ENCODE measurements at places on chromosomes 13 and 19.
A peak's percentile ranks its signal among the peaks of the same experiment; 100 is the strongest.

GRCh38 chr19:29687897-29688728, 22.9 kb downstream of the PLEKHF1 start:
- DNase-seq, result no peak

DNA sequence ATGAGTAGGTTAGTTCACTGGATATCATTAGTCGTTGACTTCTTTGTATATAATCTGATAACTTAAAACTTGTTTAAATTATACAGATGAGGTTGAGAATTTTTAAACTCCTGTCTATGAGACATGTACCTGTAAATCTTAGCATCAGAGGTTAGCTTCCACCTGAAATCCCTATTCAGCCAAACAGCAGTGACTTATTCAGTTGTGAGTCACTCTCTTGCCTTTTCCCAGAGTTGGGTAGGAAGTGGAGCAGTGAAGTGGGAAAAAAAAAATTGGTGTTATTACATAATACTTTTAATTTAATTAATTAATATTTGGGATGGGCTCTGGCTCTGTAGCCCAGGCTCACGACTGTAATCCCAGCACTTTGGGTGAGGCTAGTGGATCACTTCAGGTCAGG, 32.9 kb downstream of the ZNF701 start:
- no peak for DNase-seq

DNA sequence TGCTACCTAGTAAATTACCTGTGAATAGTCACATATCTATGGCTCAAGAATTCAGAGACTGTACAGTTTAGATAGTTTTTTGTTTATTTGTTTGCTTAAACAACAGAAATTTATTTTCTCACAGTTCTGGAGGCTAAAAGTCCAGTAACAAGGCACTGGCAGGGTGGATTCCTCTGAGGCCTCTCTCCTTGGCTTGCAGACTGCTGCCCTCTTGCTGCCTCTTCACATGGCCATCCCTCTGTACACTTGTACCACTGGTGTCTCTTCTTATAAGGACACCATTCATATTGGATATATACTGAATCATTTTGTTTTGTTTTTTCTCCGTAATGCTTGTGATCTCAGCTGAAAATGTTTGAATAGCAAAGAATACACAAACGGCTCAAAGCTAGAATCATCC, 56.4 kb upstream of the MIR17HG start:
- no peak for DNase-seq

GRCh38 chr19:4352701-4353121, 9.3 kb downstream of the MPND start:
- peak; percentile 68 for DNase-seq

- DNase-seq, result no peak
Measured at GRCh38 chr19:14830702-14831101, 4.3 kb downstream of the OR7A5 start.

DNA sequence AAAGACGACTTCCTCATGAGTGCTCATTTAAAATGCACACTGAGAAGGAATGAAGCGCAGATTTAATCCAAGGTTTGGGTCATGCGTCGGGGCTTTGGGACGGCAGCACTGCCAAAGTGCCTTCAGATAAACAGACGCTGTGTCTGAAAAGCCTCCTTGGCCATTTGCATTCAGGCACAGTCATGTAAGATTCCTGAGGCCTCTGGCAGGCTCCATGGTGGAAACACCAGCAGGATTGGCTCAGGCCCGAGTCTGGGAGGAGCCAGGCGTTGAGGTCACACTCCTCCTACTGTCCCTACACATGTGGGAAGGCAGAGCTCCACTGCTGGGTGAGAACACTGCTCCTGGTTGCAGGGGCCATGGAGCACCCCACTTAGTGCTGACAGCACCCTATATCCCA, 113.3 kb upstream of the KL start:
- no peak for DNase-seq

GRCh38 chr13:20704459-20705069, 1.1 kb downstream of the IL17D start:
- no peak for DNase-seq

DNA sequence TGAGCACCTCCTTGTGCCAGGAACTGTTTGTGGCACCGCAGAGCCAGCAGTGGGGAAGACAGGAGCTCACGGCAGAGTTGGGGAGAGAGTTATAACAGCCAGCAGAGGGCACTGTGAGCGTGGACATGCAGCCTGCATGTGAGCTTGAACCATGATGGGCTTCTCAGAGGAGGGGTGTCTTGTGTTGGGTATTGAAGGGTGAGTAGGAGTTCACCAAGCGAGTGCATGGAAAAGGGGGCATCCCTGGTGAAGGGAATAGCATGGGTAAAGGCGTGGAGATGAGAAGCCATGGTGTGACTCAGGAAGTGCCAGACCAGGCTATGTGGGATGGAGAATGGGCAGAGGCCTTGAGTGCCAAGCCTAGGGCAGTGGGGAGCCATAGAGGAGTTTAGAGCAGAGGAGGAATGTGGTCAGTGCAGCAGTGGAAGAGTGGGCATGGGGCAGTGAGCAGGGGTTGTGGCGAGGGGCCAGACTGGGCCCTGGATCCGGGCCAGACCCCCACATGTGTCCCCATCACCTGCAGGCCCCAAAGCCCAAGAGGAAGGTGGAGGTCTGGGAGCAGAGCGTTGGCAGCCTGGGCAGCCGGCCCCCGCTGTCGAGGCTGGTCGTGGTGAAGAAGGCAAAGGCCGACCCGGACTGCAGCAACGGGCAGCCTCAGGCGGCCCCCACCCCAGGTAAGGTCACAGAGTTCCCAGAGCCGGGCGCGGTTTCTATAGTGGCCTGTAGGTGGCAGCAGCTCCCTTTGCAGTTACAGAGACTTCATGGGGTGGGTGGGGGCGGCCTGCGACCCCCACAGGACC, 11.8 kb upstream of the SHD start:
- peak; percentile 63 for DNase-seq

DNA sequence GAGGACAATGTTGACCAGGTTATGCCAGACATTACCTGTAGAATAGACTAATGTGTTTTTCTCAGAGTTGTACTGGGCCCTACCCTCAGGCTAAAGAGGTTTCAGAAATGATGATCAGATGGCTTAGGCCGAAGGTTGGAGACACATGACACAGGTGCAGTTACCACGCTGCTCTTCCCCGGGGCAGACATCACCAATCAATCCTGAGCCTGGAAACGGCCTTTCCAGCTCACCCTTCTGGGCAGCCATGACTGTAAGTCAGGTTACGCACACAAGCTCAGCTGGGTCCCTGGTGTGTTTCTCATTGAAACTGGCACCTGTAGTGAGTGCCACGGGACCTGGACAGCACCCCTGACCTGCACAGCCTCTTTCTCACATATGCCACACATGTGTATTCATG, 299.3 kb downstream of the UQCRFS1 start:
- DNase-seq, result no peak

- DNase-seq, result no peak
Measured at GRCh38 chr19:33812388-33813330, 16.0 kb downstream of the KCTD15 start.

GRCh38 chr19:32357720-32358119, 12.3 kb downstream of the ZNF507 start:
- DNase-seq, result no peak

DNA sequence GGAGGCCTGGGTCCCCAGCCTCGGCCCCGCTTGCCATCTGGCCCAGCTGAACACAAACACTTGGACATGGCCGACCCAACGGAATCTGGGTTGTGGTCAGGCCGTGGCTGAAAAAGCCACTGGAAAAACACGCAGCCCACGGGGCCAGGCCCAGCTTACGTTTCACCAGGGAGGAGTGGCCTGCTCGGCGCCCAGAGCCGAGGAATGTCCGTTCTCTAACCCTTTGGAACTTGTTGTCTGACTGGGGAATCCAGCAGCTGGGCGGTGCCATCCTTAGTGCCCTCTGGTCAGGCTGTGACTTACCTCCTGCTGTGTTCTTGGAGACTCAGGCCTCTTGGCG, 13.8 kb downstream of the CILP2 start:
- no peak for DNase-seq

GRCh38 chr13:44170731-44171130, 202.9 kb upstream of the SERP2 start:
- no peak for DNase-seq

DNA sequence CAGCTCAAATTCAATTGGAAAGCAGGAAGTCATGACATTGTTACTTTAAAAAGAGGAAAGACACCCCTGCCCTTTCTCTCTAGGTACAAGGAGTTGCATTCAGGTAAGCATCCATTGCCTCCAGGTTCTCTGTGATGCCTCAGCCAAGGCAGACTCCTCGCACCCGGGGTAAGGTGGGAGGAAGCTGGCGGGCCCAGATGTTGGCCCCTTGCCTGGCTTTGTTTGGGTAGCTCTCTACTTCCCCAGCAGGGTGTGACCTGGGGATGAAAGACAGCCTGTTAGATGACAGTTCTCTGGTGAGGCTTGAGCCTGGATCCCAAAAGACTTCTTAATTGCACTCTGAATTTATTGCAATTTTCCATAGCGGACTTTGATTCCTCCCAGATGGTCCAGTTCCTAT, 25.6 kb downstream of the SHISA2 start:
- DNase-seq, result no peak

- DNase-seq, result peak; percentile 78
Measured at GRCh38 chr19:32691291-32691951, at the start of gene NUDT19. Gene NUDT19 (plus strand): TSS chr19:32691821. CDS start chr19:32691961, 140 bp downstream.

DNA sequence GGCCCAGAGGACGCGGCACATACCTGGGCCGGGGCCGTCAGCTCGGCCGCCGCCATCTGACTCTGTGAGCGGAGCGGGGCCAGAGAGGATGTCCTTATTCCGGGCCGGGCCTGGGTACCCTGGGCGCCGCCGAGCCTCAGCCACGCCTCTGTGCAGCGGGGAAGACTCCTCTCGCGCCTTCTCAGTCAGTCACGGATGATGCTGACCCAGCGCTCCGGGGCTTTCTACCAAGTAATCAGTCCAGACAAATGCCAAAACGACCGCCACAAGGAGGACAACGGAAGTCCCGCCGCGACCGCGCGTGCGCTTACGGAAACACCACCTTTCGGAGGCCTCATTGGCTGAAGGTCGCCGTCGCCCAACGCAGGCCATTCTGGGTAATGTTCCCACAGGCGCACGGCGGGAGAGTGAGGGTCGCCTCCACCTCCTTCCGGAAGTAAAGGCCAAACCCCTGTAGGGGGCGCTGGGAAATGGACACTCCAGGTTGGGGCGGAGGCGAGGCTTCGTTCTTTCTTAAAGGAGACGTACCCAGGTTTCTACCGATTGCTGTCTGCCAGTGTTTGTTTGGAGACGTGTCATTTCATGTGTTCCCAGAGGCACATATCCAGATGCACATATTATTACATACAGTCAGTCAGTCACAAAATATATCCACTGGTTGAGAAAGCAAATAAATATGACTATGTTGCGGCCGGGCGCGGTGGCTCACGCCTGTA, at the start of gene ZNF256:
TSS of gene ZNF256 (minus strand) at position 288 of the 716 bp plus-strand sequence. CDS start at position 56, 232 bp downstream.
- peak; percentile 88 for DNase-seq

GRCh38 chr19:44875666-44876451, 15.2 kb upstream of the TOMM40 start:
- DNase-seq, result no peak

GRCh38 chr19:49844138-49845095, 6.5 kb upstream of the PTOV1 start:
- DNase-seq, result no peak

GRCh38 chr13:73480779-73481559, 422.2 kb downstream of the KLF5 start:
- DNase-seq, result no peak

- DNase-seq, result no peak
Measured at GRCh38 chr13:39448834-39449233, 154.2 kb downstream of the LHFPL6 start.

GRCh38 chr13:91145571-91146205, 201.8 kb upstream of the MIR17HG start:
- DNase-seq, result no peak

DNA sequence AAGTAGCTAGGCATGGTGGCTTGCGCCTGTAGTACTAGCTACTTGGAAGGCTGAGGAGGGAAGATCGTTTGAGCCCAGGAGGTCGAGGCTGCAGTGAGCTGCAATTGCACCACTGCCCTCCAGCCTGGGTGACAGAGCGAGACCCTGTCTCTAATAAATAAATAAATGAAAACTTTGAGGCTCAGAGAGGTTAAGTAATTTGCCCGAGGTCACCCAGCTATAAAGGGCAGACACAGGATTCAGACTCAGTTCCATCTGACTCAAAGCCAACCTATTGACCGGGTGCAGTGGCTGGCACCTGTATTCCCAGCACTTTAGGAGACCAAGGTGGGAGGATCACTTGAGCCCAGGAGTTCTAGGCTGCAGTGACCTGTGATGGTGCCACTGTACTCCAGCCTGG, 7.4 kb upstream of the OLFM2 start:
- no peak for DNase-seq

GRCh38 chr19:35363001-35363590, 4.8 kb downstream of the FFAR3 start:
- DNase-seq, result no peak

DNA sequence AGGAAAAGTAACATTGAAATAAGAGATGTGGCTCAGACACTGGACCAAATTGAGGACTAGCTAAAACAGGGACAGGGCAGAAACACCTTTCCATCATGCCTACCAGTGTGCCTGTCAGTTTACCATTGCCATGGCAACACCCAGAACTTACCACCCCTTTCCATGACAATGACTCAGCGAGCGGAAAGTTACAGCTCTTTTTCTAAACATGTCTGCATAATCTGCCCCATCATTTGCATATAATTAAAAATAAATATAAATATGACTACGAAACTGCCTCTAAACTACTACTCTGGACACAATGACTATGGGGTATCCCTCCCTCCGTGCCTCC, 96.0 kb downstream of the UBL3 start:
- DNase-seq, result no peak

- no peak for DNase-seq
Measured at GRCh38 chr13:50915565-50915964, 6.0 kb downstream of the RNASEH2B start.

DNA sequence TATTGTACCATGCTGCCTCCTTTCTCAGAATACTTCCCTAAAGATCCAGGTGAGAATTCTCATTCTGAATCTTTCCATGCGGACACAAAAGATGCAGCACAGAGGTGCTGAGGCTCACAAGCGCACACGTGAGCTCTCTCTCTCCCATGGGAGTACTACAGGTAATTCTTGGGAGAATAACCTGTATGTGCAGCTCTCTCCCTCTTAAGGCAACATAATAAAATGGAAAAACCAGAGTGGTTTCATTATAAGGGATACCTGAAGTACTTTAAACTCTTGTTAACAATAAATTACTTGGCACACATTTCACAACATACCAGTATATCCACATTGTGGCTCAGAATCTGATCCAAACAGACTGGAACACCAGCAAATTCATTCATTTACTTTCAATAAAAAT, 40.4 kb downstream of the INTS6 start:
- DNase-seq, result no peak

GRCh38 chr13:18954254-18954653, 227.4 kb downstream of the TUBA3C start:
- DNase-seq, result no peak

GRCh38 chr13:99129050-99129449, 71.6 kb upstream of the UBAC2 start:
- DNase-seq, result no peak

GRCh38 chr19:38683393-38684077, 36.1 kb downstream of the ACTN4 start:
- DNase-seq, result peak; percentile 60

DNA sequence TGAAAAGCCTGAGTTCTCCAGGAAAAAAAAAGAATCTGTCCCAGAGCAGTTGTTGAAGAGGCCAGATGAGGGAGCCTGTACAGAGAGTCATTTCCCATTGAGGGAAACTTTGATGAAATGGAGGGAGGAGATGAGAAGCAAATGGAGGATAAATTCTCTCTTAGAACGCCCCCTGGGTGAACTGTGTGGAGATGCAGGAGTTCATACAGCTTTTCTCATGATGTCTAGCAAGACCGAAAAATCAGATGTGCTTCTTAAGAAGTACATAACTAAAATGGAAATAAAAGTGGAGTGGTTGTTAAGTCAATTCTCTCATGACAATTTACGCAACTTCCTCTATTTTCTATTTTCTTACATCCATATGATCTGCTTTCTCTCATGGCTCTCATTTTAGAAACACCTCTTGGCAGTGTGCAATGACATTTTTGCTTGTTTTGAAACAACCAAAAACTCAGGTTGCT, 1263.1 kb downstream of the PCDH9 start:
- DNase-seq, result no peak
